Uterus (tissue), 4 donors: ENCODE measurements at places on chromosomes 5 and 9. TPM values are rescaled to one million over a fixed set of nuclear protein-coding genes. Genes with fewer than 3 reads are reported as not detected.

The UNC5A gene
- total RNA-seq: 0.48 TPM

The OTULINL gene
- total RNA-seq: 16.1 TPM

The SYK gene
- 7.4 TPM for total RNA-seq

The PCDH12 gene
- total RNA-seq: 2.9 TPM

The ZDHHC11B gene
- total RNA-seq: under 0.01 TPM

The AIF1L gene
- 27.3 TPM for total RNA-seq

The MARCHF3 gene
- 7.4 TPM for total RNA-seq

The FAM200C gene
- total RNA-seq: 10.3 TPM

The FBP1 gene
- 2.6 TPM for total RNA-seq

The RBM18 gene
- total RNA-seq: 4.6 TPM

The CATSPER3 gene
- 2.7 TPM for total RNA-seq

The BSPRY gene
- total RNA-seq: not detected

The C9orf50 gene
- total RNA-seq: not detected

The CEL gene
- not detected for total RNA-seq

The IFNE gene
- total RNA-seq: not detected

The PCDHB16 gene
- total RNA-seq: 5.5 TPM

The SECISBP2 gene
- total RNA-seq: 41.8 TPM

The CCDC107 gene
- total RNA-seq: 9.0 TPM

The TMED9 gene
- 102 TPM for total RNA-seq

The SCGB3A1 gene
- 0.98 TPM for total RNA-seq

The C8G gene
- total RNA-seq: not detected

The C9 gene
- not detected for total RNA-seq

The EGR1 gene
- 123 TPM for total RNA-seq

The ANKS6 gene
- 26.9 TPM for total RNA-seq

The MTX3 gene
- 18.4 TPM for total RNA-seq

The ZMAT2 gene
- total RNA-seq: 22.0 TPM

The ZBTB26 gene
- 14.9 TPM for total RNA-seq

The ZCCHC9 gene
- 10.0 TPM for total RNA-seq

The OLFML2A gene
- total RNA-seq: 86.5 TPM

The NPR3 gene
- total RNA-seq: 23.1 TPM

The SPAAR gene
- 0.48 TPM for total RNA-seq

The AUH gene
- total RNA-seq: 25.3 TPM

The PDE4D gene
- total RNA-seq: 27.1 TPM
